ENCODE measurements at places on chromosomes 2 and 18.
A peak's percentile ranks its signal among the peaks of the same experiment; 100 is the strongest.

DNA sequence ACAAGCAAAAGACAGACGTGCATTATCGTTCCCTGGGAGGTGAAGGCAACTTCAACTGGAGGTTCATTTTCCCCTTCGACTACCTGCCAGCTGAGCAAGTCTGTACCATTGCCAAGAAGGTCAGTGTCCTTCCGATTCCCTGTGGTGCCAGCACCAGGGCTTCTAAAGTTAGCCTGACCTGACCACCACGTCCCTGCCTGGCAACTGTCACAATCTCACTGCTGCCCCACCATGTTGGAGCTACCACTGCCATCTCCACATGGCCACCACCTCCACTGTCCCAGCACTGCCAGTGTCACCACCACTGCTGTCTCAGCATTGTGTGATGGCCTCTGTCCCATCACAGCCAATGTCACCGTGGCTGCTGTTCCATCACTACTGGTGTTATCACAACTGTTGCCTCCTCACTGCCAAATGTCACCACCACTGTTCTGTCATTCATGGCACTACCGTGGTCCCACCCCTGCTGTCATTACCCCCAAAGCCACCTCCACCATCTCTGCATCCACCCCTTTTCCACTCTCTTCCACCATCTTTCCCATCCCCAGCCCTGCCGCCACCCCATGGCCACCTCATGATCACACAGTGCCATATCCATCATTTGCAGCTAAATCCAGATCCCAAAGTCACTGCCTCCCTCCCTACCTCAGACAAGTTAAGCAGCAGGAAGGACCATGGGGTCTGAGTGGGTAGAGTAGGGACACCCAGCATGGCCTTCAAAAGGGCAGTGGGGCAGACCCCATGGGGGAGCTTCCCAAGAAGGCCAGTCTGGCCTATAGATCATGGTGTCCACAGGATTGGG, 216.5 kb downstream of the DYSF start:
- DNase-seq, result no peak

DNA sequence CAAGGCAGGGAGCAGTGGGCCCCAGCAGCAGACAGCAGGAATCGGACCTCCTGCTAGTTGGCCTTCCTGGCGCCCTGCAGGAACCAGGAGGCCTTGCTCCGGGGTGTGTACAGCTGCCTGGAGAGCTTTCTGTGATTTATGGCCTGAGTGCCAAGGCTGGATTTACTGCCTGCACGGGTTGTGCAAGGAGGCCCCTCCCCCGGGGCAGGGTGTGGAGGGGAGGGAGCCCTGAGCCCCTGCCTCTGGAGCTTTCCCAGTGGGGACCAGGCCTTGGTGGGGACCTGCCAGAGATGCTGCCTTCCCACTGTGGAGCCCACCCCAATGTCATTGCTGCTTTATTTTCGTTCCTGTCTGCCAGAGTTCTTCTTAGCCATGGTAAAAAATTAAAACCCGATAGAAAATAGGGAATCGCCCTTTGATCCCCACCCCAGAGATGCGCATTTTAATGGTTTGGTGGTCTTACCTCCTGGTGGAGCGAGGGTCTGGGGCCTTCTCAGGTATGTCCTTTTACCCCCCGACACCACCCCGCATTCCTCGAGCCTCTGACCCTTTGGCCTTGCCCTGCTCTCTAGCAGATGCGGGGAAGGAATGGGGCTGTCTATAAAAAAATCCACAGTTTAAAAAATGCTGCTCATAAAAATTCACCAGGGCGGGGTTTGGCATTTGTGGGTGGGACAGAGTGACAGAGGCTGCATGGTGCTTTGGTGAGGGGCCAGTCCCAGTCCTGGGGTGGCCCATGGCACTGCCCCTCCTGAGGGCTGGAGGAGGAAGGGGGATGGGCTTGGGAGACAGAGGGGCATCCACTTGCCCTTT, 6.9 kb upstream of the RALB start:
- no peak for DNase-seq

- no peak for DNase-seq
Observed at GRCh38 chr2:217399291-217399690, 539.4 kb upstream of the TNP1 start.

- DNase-seq, result peak; percentile 36
Observed at GRCh38 chr2:224523626-224524577, 61.3 kb downstream of the CUL3 start.

DNA sequence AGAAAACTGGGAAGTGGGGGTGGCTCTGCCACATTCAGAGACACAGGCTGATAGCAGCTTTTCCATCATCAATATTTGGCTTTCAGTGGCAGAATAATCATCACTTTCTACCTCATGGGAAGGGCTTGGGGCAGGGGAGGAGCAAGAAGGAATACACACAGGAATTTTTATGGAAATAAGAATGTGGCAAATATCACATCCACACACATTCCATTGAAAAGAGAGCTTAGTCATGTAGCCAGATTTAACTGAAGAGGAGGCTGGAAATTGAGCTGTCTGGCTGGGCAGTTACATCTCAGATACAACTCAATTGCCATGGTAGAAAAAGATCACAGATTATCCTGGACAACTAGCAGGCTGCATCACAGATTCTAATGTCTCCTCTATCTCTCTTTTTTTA, 1474.0 kb upstream of the ACVR2A start:
- no peak for DNase-seq

DNA sequence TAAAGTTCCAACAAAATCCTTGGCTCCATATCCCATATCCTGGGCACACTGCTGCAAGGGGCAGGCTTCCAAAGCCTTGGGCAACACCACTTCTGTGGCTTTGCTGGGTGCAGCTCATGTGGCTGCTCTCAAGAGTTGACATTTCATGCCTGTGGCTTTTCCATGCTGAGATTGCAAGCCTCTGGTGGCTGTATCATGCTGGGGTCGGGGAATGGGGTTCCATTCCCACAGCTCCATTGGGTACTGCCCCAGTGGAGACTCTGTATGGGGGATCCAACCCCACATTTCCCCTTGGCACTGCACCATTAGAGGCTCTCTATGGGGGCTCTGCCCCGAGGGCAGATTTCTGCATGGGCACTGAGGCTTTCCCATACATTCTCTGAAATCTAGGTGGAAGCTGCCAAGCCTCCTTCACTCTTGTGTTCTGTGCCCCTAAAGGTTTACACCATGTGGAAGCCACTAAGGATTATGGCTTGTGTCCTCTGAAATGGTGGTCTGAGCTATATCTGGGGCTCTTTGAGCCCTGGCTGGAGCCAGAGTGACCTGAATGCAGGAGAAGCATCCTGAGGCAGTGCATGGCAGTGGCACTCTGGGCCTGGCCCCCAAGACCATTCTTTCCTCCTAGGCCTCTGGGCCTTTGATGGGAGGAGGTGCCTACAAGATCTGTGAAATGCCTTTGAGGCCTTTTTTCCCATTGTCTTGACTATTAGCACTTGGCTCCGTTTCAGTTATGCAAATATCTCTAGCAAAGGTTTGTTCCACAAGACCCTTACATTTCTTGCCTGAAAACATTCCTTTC, 107.9 kb downstream of the PTGR3 start:
- no peak for DNase-seq

- no peak for DNase-seq
Observed at GRCh38 chr18:47691611-47692010, 238.8 kb downstream of the SMAD2 start.

DNA sequence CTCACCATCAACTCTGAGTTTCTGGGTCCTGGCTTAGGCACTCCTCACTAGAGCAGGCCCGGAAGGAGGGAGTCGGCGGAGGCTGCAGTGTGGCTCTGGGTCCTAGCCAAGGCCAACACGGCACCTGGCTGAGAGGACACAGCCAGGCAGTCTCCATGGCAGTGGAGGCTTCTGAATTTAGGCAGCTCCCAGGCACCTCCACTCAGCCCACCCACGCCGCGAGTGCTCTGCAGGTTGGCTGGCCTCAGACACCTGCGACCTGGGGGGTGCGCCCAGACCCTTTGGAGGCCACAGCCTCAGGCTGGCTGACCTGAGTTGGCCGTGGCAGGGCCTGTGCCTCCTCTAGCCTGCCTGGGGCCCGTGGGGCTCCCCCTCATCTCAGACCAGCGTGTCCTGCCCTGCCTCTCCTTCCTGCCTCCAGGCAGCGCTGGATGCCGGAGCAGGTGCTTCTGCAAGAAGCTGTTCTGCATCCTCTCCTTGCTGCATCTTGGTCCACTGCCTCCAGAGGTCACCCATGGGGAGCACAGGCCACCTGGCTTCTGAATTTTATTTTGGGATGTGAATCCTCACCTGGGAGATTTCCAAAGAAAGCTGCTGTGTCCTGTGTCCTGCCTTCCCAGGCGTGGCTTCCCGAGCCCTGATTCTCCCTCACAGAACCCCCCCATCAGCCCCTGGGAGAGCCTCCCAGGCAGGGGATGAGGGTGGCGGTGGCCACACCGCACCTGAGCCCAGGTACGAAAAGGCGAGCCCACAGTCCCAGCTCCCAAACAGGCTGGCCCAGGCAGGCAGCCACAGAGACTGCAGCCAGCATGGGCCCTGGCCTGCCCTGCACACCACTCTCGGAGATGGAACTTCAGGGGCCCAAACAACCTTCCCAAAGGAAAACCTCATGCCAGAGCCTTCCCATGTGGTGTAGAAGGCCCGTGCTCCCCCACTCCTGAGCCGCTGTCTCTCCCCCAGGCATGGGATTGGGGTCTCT, 23.4 kb downstream of the AQP12A start:
- no peak for DNase-seq

- DNase-seq, result no peak
Observed at GRCh38 chr2:216108310-216108966, 710 bp upstream of the XRCC5 start.

DNA sequence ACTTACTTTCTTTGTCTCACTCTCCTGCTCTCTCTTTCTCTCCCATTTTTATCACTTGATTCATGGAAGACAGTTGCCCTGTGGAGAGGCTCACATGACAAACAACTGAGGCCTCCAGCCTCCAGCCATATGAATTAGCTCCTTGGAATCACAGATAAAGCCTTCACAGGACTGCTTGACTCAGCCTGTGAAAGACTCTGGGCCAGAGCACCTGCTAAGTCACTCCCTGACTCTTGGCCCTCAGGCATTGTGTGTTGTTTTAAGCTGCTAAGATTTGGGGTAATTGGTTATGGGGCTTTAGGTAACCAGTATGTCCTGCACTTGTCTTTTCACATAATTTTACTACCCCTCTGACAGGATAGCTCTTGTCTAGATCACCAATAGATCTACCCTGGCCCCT, 334.9 kb downstream of the SOX11 start:
- DNase-seq, result no peak

DNA sequence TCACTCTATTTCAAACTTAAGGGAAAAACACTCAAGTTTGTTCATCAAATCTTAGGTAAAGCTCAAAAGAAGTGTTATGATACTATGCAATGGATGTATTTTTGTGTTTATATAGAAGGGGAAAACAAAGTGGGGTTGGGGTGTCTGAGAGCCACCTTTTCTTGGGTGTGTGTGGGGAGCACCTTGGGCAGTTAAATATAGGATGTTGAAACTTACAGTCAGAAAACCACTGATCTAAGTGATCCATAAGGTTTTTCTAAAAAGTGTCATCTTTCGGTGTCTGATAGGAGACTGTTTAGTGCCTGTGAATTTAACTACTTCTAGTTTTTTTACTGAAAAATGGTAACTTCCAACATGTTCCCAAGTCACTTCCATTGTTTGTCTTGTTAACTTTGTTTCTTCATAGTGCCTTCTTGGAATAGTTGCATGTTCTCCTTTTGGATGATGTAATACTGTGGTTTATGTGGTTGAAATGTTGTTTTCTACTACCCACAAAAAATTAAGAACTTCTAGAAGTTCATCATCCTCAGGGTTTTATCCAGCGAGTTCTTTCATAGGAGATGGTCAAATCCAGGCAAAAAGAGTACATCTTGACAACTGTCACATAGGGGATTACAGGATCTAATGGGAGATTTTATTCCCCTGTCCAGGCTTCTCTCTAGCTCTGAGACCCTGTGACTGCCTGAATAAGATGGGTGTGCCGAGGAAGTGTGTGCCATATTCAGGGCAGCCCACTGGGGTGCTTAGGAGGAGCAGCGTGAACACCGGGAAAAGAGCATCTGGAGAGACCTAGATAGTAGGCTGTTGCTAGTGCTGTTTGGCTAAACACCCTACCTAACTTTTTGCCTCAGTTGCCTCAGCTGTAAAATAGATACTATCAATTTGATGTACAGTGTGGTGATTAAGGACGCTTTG, 46.2 kb downstream of the CAB39 start:
- peak; percentile 37 for DNase-seq

- no peak for DNase-seq
Observed at GRCh38 chr2:102062802-102063201, 71.0 kb downstream of the IL1R2 start.

GRCh38 chr2:30978044-30978443, 160.2 kb downstream of the GALNT14 start:
- peak; percentile 82 for DNase-seq

All from activated CD4-positive, alpha-beta T cell treated with anti-CD3 and anti-CD28 coated beads, Interleukin-10, Interleukin-2, amounts not matched to agents 100 ng/mL and 50 ng/mL, durations not matched to agents 16 hours and 8 hours (primary cell).